NCI-H1092 (cell line): ENCODE measurements at places on chromosomes 11 and 22.

DNA sequence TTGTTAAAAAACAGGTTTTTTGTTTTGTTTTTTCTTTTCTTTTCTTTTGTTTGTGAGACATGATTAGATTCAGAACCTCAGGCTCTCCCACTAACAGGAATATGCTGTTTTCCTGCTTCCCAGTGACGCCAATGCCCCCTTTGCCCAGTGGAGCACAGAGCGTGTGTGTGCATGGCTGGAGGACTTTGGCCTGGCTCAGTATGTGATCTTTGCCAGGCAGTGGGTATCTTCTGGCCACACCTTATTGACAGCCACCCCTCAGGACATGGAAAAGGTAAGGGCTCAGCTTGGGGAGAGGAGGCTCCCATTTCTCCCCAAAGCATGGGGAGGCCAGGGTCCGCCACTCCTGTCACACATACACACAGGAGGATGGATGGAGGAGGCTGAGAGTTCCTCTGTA lies 25.0 kb downstream of the CYB5R2 start:
- no peak for DNase-seq

GRCh38 chr11:58394195-58394594 lies 12.5 kb downstream of the OR5B3 start:
- no peak for DNase-seq

DNA sequence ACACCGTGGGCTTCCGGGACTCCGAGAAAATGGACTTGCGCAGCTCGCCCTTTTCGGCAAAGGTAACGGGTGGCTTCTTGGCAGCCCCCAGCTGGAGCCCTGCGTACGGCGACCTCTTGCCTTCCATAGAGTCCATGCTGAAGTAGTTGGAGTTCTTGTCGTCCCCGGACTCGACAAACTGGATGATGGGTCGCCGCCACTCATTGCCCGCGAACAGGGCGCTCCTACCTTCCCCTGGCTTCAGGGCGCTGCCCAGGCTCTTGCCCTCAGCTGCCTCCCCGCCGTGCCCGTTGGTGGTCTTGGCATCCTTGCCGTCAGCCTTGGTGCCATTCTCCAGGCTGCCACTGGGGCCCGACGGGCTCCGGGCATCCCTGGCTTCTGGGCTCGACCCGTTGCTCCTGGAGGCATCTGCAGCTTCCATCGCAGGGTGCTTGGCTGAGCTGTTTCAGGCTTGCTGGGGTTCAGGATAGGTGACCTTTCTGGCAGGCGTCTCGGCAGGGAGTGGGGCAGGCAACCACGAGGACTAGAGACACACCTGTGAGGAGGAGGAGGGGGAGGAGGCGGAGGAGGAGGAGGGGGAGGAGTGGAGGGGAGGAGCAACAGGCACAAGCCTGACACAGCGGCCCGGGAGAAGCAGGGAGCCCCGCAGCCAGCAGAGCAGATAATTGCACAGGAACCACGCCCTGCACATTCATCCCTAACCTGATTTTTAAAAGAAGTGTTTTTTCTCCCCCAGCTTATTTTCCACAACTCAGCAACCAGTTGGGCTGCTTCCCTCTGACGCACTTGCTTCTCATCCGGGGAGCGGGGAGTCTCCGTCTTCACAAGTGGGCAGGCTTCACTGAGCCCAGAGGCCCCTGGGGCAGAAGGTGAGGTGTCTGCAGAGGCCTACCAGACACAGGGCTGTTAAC lies at the start of gene TRIM29:
TSS of gene TRIM29 (minus strand) at position 503 of the 911 bp plus-strand sequence. CDS start at position 421, 82 bp downstream.
- no peak for DNase-seq

DNA sequence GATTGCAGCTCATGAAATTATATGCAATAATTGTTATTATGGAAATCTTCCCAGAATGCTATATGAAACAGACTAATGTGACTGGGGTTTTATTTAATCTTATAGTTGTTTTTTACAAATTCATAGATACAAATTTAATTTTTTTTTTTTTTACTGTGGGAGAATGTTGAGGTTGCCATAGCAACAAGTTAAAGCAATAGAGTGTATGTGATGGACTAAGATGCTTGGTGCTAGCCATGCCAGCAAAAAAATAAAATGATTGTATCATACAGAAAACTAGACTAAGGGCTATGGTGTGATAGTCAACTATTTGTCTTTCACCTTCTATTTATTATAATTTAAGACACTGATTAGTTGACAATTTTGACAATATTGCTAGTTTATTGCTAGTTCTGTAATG lies 163.2 kb upstream of the BLID start:
- no peak for DNase-seq

- DNase-seq: no peak
Measured at GRCh38 chr22:38257181-38257580, 15.6 kb downstream of the TMEM184B start.

DNA sequence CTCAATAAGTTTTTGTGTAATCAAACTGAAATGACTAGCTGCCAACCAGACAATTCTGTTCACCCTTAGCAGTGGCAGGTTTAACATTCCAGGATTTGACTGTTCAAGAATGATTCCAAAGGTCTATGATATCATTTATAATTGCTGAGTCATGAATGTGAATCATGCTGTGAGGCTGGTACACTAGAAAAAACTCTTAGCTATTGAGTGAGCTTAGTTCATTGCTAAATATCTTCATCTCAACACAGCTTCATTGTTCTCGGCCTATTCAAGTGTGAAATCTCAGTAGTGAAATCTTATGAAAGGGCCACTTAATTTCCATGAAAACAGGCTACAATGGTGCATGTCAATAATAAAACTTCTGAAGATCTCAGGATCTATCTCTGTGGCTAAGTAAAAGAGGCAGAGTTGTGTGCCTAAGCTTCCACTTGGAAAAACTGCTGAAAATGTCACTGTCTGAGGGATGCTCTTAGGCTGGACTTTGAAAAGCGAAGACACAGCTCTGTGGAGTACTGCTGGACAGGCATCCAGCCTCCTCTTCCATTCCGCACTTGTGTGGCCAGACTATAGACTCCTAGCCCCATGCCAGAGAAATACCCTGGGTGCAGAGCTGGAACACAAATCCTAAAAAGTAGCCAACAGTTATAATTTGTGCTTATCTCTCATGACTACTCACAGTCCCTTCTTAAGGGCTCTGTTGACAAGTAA lies 12.8 kb downstream of the AQP11 start:
- no peak for DNase-seq

DNA sequence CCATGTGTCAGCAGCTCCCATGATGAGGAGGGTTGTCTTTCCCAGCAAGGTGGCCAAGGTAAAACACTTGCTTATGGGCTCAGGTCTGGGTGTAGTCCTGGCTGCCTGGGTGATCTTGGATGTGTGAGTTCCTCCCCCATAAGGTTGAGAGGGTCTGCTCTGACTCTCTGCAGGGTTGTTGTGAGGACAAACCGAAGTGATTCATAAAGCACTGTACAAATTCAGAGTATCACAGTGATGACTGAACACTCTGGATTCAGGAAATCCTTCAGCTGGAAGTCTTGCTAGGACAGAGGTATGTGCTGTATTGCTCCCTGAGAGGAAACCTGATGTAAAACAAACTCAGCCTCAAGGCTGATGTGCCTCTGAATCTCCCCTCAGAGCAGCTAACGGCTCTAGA lies 220.9 kb upstream of the PITPNB start:
- DNase-seq: no peak

DNA sequence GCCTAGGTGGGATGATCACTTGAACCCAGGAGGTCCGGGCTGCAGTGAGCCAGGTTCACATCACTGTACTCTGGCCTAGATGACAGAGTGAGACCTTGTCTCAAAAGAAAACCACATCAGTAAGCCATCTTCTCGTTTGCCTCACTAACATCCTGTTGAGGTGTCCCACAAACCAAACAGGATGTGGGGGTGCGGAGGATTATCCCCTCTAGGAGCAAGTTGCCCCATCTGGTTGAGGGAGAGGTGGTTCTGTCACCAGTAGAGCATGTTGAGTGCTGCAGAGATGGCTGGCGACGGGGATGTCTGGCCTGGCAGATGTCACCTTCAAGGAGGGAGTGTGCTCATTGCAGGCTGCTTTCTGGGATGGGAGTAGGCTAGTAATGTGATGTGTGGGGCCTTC lies 72.4 kb downstream of the ZNRF3 start:
- DNase-seq: no peak

- DNase-seq: no peak
Measured at GRCh38 chr11:7672960-7673723, at the start of gene CYB5R2. CYB5R2 (minus strand) TSS chr11:7673500; CDS start chr11:7672825, 675 bp downstream.

DNA sequence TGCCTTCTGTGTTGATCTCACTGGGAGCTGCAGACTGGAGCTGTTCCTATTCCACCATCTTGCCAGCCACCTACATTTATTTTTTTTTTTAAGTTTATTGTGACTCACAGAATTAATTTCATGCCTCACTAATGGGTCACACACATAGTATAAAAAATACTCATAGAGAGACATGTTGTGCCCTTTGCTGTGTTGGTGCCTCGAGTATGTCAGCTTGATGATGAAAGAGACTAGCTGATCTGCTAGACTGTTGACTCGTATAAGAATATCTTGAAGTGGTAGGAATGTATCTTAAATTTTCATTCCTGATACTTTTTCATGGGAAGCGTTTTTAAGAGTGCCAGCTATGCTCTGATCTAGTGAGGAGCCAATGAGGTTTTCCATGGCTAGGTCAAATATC lies 28.6 kb upstream of the AMPD3 start:
- DNase-seq: no peak

- DNase-seq: peak; percentile 9
Measured at GRCh38 chr22:24156141-24156912, 25.0 kb upstream of the SUSD2 start.

DNA sequence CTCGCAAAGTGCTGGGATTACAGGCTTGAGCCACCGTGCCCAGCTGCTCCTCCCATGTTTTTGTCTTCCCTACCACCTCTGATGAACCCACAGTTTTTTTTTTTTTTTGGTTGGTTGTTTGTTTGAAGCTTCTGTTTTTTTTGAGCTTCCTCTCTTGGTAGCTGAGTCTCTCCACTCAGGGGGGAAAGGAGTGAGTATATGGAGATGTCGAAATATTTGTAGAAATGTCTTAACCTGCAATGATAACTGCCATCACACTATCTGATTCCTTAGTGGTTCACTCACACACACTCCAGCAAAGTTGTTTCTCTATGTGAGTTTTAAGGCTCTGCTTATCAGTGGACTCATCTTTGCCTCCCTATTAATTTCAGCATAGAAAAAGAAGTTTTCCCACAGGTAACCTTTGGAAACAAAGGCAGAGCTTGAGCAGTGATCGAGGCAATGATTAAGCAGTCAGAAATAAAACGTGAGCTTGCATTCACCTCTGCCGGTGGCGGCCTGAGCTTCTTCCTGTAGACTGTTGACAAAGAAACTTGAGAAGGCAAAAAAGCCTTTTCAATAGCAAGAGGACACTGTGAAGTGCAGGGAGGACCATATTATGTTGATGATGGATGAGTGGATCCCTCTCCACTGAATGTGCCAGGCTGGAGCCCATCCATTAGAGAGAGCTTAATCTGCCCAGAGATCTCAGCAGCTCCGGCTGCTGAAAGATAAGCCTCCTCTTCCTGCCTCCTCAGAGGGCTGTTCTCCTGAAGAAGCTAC lies 29.0 kb upstream of the RASSF10 start:
- peak; percentile 90 for DNase-seq

DNA sequence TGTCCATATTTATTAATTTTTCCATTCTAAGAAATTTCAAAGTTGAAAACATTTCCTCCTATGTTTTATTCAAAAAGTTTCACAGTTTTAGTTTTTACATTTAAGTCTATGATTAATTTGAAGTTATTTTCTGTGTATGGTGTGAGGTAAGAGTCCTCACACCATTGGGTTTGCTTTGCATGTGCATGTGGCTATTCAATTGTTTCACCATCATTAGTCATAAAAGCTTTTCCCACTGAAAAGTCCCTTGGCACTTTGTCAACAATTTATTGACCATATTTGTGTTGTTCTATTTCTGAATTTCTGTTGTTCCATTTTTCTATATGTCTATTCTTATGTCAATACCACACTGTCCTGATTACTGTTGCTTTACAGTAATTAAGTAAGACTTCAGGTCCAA lies 186.5 kb downstream of the KIF18A start:
- no peak for DNase-seq

DNA sequence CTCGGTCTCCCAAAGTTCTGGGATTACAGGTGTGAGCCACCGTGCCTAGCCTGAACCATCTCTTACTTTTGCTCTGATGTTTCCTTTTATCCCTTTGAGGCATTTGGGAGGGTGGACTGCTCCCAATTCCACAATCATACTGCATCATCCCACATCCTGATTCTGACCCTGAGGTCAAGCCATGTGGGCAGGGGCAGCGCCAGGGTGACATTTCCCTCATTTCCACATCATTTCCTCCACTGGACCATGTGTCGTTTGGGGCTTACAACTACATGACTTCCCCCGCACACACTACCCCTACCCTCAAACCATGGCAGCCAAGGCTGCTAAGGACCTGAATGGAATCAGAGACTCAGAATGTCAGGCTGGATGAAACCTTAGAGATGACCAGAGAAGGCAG lies 26.4 kb upstream of the ZBTB16 start:
- no peak for DNase-seq
